ENCODE measurements at places on chromosomes 13 and 19.

DNA sequence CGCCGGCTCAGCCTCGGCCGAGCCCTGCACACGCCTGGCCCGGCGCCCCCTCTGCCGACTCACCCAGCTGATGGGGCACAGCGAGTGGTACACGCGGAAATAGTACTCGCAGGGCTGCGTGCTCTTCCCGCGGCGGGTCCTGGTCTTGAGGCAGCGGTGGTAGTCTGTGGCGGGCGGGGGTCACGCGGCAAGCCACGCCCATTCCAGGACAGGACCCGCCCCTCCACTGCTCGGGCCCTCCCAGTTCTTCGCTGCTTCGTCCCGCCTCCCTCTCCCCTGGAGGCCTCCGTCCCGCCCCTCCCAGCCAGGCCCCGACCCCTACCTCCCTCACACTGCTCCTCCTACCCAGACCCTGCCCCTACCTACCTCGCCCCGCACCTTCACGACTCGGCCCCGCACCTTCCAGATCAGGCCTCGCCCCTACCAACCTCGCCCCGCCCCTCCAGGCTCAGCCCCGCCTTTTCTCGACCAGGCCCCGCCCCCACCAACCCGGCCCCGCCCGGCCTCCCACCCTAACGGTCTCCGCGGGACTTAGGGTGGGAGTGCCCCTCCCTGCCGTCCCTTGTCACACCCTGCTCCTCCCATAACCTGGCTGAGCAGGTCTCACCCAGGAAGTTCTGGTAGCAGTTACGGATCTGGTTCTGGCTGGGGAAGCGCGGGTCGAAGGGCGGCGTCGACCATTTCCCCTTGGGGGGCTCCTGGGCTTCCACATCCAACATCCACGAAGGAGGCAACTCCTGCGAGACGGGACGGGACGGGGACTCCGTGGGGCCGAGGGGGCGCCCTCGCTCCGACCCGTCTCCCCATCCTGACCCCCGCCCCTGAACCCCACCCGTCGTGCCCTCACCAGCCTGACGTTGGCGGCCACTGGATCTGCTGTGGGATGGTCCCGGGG, 469 bp downstream of the COX6B2 start:
- DNase-seq, result peak; percentile 67

DNA sequence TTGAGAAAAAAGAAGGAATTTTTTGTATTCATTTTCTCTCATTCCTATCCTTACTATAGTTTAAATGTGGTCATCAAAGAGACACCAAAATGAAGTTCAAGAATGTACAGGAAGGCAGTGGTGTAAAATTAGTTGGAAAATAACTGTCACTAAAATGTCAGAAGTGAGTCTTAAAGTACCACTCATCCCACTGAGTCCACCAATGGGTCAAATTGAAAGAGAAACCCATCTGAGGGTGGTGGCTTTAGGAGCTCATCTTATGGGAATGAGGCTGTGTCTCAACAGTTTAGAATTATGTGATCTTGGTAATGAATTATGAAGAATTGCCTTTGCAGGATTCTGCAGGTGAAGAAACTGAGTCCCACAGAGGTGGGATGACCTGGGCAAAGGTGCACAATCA, 403.5 kb downstream of the FGF9 start:
- DNase-seq, result peak; percentile 6

GRCh38 chr13:94712812-94713560, 641 bp upstream of the SOX21 start:
- DNase-seq, result peak; percentile 14

DNA sequence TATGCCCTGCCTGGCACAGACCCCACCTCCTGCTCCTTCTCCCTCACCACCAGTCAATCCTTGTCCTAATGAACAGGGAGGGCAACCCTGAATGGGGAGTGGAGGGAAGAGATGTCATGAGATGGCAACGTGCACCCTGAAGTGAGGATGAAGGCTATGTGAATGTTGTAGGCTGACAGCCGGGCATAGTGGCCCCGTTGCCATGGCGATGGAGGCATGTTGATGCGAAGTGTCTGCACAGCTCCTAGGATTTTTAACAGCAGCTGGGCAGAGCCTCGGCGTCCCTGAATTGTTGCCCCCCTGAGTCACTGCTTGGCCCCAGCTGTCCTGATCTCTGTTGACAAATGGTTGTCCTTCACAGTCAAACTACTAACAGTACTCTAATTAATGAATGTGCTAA, 4.8 kb upstream of the ALOX5AP start:
- DNase-seq, result no peak

GRCh38 chr13:31022928-31023530, 90.6 kb downstream of the TEX26 start:
- DNase-seq, result no peak

DNA sequence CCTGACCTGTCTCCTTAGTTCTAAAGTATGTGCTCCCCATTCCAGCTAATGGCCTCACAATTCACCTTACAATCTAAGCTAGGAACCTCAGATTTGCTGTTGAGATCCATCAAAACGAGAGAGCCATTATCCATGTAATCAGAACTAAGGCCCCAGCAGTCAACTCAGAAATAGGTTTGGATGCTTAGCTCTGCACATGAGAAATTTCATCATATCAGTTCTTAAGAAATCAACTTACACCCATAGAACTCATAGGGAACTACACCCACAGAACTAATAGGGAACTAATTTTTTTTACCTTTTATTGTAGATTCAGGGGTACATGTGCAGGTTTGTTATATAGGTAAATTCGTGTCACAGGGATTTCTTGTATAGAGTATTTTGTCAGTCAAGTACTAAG, 28.7 kb downstream of the CYSLTR2 start:
- DNase-seq, result peak; percentile 79

DNA sequence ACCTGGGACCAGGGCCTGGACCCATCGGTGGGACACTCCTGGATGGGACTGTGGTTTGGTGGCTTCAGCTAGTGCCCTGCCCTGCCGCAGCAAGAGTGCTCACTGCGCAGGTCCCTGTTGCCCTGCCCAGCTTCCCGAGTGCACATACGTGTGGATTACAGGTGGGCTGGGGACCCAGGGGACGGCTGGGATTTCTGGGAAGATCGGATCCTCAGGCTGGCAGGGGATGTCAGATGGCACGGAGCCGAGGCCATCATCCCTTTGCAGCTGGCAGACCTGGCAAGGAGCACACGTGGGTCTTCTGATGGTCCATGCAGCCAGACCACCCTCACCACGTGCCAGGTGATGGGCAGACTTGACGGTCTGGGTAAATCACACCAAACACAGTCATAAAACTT, 69.3 kb downstream of the CHST8 start:
- DNase-seq, result no peak

- DNase-seq, result peak; percentile 89
These were observed 7.0 kb upstream of the LILRA4 start for GRCh38 chr19:54345938-54346386.

- no peak for DNase-seq
These were observed 823 bp upstream of the ZNF567 start for GRCh38 chr19:36686365-36687213.

DNA sequence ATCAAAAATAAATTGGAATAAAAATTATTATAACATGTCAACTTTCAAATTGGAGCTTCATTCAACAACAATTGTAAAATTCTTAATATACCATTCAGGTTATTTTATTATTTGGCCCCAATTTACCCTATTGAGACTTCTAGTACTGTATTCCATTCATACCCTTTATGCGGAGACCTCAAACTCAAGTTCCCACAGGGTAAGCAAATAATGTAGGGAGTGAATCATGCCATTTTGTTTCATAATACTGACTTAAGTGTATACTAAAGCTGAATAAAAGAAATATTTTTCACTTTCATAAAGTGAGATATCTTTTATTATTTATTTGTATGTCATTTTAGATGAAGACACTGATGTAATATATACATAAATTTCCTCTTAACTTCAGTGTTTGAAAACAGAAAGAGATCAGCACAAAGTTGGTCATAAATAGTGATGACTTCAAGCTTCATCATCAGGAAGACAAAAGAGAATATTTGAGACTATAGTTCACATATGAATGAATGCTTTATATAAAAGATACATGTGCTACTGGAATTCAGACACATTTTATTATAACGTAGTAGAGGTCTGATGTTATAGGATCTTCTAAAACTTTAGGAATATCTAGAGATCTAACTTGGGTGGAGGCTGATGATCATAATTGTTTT, 894.4 kb upstream of the PCDH9 start:
- no peak for DNase-seq

DNA sequence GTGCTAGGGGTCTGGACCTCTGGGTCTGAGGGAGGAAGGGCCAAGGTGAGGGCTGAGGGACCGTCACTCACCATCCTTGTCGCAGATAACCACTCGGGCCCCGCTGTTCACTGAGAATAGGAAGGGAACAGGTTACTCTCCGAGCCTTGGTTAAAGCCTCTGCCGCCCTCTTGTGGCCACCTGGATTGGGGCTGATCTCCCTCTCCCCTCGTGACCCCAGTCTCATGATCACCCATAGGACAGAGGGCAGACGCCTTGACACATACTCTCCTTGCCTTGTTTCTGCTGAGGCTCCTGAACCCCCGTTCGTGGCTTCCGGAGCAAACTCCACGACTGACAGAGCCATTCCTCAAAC, 580 bp downstream of the HSD17B14 start:
- peak; percentile 90 for DNase-seq

GRCh38 chr13:109026266-109026665, 396.9 kb downstream of the MYO16 start:
- no peak for DNase-seq

DNA sequence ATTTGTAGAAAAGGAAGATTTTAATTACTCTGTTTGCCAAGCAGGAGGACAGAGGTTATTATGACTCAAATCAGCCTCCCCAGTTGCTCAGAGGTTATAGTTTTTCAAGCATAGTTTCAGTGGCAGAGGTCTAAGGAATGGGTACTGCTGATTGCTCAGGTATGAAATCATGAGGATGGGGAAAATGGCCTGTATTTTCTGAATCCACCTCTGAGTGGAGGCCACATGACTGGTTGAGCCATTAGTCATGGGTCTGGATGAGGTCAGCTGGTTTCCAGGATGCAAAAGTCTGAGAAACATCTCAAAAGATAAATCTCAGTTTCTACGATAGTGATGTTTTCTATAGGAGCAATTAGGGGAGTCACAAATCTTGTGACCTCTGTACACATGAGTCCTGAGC, 62.8 kb upstream of the CEACAM8 start:
- peak; percentile 1 for DNase-seq

DNA sequence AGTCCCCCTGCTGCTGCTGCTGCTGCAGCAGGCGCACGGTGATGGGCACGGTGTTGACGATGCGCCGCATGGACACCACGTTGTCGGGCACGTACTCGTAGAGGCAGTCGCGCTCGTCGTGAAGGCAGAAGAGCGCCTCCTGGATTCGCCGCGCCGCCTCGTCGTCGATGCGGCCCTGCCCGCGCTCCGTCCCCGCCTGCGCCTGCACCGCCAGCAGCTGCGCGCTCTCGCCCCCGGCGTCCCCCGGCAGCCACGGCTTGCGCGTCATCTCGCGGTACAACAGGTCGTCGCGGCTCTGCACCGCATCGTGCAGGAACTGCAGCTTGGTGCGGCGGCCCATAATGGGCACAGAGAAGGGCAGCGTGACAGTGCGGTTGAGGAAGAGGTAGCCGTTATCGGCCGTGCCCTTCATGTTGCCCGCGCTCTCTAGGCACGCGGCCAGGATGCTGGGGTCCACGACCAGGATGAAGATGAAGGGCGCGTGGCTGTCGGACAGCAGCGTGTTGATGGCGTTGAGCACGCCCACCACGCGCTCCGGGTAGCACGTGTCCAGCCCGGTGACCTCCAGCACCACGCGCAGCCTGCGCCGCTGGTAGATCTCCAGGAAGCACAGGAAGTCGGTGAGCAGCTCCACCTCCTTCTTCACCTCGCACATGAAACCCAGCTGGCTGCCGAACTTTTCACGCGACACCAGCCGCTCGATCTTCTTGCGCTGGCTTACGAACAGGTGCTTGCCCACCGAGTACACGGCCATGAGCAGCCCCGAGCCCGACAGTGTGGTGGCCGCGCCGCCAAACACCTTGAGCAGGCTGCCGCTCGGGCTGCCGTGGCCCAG, 8.1 kb downstream of the NKPD1 start:
- DNase-seq, result peak; percentile 28

DNA sequence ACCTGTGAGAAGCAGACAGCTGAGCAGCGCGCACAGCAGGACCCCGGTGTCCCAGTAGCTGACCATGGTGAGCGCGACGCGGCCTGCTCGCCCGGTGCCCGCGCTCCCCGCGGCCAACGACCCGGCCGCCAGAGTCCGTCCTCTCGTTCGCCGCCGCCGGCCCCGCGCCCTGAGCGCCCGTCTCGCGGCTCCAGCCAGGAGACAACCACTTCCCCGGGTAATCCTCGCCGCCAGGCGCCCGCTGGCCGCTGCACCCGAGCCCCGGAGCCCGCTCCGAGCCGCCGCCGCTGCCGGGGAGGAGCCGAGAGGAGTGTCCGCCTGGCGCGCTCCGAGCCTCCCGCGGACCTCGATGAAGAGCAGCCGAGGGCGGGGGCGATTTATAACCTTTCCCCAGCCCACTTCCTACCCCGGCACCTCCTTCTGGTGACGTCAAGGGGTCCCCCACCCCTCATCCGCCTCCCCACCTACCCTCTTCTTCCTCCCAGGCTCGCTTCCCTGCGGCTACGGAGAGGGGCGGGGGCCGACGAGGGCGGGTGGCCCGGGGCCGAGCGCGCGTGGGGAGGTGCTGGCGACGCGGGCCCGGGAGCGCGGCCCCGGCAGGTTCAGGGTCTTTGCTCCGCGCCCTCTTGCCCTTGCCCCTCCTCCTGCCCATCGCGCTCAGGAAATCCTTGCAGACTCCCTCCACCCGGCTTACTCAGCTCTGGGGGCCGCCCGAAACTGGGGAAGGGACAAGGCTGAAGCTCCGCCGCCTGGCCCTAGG, at the start of gene FLT1:
FLT1 (minus strand) TSS at position 351 of the 760 bp plus-strand sequence; CDS start at position 66, 285 bp downstream.
- DNase-seq, result peak; percentile 79

DNA sequence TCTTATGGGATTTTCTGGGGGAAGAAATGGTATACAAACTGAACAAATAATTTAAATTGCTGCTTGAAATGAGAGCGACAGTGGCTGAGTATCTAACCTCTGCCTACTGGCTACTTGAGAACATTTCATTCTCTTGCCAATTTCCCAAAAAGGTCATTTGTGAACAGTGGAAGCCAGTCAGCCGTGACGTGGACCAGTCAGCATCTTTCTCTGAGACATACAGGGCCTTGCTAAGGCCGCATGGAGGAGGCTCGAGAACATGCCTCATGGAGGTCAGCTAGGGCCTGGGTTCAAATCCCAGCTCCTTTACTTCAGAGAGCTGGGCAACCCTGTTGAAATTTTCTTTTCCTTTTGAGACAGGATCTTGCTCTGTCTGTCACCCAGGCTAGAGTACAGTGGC, 20.3 kb downstream of the ZC3H4 start:
- DNase-seq, result no peak

DNA sequence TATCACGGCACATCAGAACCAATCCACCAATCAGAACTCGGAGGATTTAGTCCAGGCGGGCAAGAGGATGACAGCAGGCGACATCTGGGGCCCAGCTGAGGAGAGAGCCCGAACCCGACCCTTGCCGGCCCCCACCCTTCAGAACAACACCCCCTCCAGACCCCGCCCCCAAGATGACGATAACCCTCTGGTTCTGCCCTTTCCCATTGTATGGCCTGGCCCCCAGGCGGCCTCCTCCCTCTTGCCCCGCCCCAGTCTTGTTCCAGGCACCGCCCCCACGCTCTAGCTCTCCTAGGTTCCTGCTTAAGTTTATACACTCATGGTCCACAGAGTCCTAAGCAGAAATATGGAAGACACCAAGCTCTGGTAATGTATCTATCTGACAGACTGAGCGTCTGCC, 2.8 kb upstream of the ZNF83 start:
- no peak for DNase-seq
